ENCODE measurements at places on chromosomes 2 and 18.

- DNase-seq: no peak
Observed at GRCh38 chr2:66840321-66841002, 405.5 kb downstream of the MEIS1 start.

DNA sequence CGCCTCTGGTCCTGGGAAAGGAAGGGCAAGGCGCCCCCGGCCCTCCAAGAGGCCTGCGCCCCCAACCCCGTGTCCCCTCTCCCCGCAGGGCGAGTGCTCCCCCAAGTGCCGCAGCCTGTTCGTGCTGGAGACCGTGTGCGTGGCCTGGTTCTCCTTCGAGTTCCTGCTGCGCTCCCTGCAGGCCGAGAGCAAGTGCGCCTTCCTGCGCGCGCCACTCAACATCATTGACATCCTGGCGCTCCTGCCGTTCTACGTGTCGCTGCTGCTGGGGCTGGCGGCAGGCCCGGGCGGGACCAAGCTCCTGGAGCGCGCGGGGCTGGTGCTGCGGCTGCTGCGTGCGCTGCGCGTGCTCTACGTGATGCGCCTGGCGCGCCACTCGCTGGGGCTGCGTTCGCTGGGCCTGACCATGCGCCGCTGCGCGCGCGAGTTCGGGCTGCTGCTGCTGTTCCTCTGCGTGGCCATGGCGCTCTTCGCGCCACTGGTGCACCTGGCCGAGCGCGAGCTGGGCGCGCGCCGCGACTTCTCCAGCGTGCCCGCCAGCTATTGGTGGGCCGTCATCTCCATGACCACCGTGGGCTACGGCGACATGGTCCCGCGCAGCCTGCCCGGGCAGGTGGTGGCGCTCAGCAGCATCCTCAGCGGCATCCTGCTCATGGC lies 52.4 kb downstream of the SLC66A2 start:
- DNase-seq: no peak

- DNase-seq: no peak
Observed at GRCh38 chr2:15169326-15170069, 391.6 kb downstream of the NBAS start.

- DNase-seq: no peak
Observed at GRCh38 chr2:212640428-212640827, 101.8 kb upstream of the ERBB4 start.

DNA sequence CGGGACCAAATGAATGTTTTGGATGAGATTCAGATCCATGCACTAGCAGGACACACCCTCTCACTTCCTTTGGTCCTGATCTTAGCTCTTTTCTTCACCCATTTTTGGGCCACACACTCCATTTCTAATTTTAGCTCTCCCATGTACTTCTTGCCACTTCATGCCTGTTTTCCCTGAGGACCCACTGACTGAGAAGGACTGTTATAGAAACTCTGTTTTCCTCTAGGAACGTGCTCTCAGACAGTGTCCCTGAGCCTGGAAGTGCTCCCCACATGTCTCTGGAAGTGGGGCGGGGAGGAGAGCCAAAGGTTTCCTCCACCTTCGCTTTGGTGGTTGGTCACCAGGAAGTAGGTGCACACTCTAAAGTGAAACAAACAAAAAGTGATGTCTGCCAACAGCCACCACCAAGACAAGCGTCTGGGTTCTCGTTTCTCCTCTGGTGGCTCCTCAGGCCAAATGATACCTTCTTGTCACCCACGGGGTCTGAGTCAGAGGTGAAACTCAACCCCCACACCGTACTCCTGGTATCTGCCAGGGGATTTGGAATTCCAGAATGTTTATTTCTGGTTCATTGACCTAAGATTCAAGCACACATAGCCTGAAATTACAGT lies 74.7 kb downstream of the MERTK start:
- DNase-seq: no peak

DNA sequence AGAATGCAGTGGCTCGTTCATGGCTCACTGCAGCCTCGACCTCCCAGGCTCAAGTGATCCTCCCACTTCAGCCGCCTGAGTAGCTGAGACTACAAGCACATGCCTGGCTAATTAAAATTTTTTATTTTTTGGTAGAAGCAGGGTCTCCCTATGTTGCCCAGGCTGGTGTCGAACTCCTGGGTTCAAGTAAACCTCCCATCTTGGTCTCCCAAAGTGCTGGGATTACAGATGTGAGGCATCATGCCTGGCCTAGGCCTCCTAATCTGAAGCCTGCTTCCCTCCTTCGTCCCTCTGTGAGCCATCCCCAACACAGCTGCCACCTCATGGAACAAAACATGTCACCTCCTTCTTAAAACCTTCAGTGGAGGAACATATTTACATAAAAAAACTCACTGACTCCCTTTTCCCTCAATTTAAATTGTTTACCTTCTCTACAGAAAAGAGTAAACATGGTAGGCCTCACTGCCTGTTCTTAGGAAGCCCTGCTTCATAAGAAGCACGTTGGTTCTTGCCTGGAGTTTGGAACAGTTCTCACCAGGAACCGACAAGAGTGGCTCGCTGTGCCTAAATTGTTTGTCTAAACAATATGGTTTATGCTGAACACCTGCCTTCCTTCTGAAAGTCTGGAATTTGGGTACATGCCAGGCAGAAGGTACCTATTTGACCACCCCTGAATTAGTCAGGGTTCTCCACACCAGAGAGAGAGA lies 12.1 kb upstream of the RHOB start:
- no peak for DNase-seq

GRCh38 chr2:3175568-3175955 lies 202.1 kb downstream of the EIPR1 start:
- no peak for DNase-seq

DNA sequence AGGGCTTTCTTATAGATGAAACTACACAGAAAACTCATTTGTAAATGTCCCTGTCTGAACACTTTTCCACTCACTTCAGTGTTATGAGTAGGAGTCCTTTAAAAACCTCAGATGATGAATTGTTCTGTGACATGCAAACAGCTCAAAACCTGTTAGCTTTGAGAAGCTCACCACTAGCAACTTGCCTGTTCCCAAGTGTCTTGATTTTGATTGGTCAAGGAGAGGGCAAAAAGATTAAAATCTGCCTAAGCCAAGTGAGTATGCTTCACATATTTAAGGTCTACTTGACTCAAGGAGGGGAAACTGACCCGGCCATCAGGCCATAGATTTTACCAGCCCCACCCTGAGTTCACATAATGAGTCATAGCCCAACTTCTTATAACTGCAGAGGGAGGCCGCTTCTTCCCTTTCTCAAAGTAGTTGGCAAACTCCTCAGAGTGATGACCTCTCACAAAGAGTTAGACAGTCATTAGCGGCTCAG lies 45.2 kb upstream of the MEIS1 start:
- no peak for DNase-seq

GRCh38 chr2:218368621-218369153 lies 12.0 kb downstream of the CATIP start:
- no peak for DNase-seq

- no peak for DNase-seq
Observed at GRCh38 chr18:57728941-57729511, 74.1 kb downstream of the ATP8B1 start.

GRCh38 chr2:36710858-36711515 lies 14.5 kb downstream of the VIT start:
- no peak for DNase-seq
